ENCODE measurements at places on chromosomes 2 and 18.

- no peak for ATAC-seq
Observed at GRCh38 chr2:40403233-40403836, 48.6 kb downstream of the SLC8A1 start.

GRCh38 chr18:57389271-57389670 lies 36.9 kb downstream of the ST8SIA3 start:
- no peak for ATAC-seq

- ATAC-seq = no peak
Observed at GRCh38 chr2:174063492-174064092, 98.4 kb upstream of the SP3 start.

GRCh38 chr2:10846110-10846861 lies 33.7 kb upstream of the PDIA6 start:
- ATAC-seq = no peak

- no peak for ATAC-seq
Observed at GRCh38 chr2:134601264-134601663, 117.5 kb downstream of the TMEM163 start.

GRCh38 chr2:10231551-10232085 lies 71.1 kb upstream of the HPCAL1 start:
- no peak for ATAC-seq

DNA sequence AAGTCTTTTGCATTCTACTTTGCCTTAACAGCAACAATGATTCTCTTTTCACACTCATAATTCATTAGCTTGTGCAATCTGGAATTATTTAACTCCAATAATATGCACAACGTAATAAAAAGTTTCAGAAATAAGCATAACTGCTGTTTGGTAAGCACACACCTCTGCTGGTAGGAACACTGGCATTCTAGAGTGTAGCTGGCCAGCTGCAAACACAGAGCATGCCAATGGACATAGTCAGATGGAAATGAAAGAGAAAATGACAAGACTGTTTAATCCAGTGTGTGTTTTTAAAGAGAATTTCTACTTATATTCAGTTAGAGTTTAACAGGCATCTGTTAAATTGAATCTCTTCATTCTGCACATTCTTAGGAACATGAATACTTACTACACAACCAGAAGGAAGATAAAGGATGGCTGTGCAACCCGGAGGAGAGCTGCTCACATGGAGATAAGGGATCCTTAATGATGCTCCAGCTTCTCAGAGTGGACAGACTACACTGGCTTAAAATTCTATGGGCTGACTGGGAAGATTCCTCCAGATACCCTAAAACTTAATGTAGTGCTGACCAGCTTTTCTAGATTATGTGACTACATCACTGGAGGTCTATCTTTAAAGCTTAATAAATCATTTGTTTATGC lies 94.6 kb upstream of the CHAC2 start:
- no peak for ATAC-seq

DNA sequence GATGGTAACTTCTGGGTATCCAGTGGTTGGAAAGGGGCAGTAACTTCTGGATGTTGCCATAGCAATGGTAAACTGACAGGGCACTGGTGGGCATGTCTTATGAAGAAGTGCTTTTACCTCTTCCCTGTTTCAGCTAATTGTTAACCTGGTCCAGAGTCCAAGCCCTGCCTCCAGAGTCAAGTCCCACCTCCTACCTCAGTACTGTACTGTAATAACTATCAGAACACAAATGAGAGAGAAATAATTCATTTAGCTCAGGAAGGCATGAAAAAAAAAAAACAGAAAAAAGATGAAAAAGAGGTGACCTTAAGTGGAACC lies 237.0 kb downstream of the ZNF804A start:
- no peak for ATAC-seq

DNA sequence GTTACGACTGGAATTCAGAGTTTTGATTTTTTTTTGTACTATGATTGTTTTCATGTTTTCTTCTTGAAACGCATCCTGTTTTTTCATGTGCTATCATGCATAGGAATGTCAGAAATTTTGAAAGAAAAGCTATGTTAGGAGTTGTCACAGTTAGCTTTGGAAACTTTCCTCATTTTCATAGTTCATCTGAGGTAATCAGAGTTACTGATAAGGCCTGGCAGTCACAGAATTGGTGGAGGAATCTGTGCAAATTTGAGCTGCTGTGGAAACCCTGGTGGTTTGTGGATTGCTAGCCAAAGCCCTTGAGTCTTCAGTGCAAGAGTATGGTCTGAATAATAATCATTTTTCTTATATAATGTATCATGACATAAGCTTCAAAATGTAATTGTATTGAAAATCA lies 401.0 kb downstream of the CNTNAP5 start:
- no peak for ATAC-seq

GRCh38 chr2:240498958-240499260 lies 58.9 kb downstream of the ANKMY1 start:
- ATAC-seq = no peak

DNA sequence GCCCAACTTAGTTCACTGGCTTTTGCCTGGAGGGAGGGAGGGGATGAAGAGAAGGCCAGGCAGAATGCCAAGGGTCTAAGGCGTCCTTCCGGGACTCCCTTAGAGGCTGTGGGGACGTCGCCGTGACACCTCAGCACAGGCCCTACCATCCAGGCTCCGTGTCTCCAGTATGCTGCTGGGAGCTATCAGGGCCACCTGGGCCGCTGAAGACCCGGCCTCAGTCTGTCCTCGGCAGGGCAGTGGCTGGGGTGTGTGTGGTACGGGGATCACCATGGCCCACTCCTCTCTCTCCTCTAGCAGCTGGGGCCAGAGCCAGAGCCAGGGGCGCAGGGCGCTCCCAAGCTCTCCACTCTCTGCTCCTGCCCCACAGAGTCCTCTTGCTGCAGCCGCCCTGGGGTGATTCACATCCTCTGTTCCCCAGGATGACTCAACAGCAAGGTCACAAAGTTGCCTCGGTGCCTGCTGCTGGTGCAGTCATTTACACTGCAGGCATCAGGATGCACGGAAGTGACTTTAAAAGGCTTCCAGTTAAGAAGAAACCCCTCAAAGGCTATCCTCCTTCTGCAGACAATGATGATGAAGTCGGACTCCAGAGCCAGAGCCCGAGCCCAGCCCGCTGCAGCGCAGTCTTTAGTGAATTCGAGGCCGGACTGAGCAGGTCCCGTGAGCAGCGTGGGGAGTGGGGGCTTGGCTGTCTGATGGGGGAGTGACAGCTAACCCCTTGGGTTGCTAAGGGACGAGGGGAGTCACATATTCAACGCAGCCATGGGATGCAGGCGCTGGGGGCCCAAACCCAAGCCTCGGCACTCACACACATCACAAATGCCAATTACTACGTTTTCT lies 31.9 kb downstream of the SNORC start:
- ATAC-seq = peak; percentile 44

- ATAC-seq = no peak
Observed at GRCh38 chr2:6310256-6311215, 555.2 kb downstream of the CMPK2 start.

- no peak for ATAC-seq
Observed at GRCh38 chr2:45826460-45826859, 175.0 kb downstream of the PRKCE start.

- no peak for ATAC-seq
Observed at GRCh38 chr2:79981316-79981715, 323.2 kb downstream of the LRRTM1 start.

All from stimulated activated memory B cell treated with anti-CD40 and anti-IgM and Interleukin-4, amounts not matched to agents 10 μg/mL and 1 μg/mL and 100 μg/mL, for 72 hours (primary cell).